ENCODE measurements at places on chromosomes 2 and 18.

- no peak for DNase-seq
These were observed 38.6 kb downstream of the LAMA3 start for GRCh38 chr18:23727707-23728493.

GRCh38 chr2:122868646-122869275 lies 1113.3 kb downstream of the TSN start:
- DNase-seq = no peak

GRCh38 chr18:28080876-28081300 lies 96.0 kb downstream of the CDH2 start:
- DNase-seq = no peak

- DNase-seq = no peak
These were observed 48.4 kb downstream of the TANK start for GRCh38 chr2:161208527-161209139.

- DNase-seq = no peak
These were observed 1.3 kb upstream of the ZNF512 start for GRCh38 chr2:27581417-27582128.

- no peak for DNase-seq
These were observed 135.0 kb upstream of the DOK6 start for GRCh38 chr18:69265656-69266055.

GRCh38 chr18:45837283-45838070 lies 12.0 kb downstream of the SIGLEC15 start:
- DNase-seq = no peak

DNA sequence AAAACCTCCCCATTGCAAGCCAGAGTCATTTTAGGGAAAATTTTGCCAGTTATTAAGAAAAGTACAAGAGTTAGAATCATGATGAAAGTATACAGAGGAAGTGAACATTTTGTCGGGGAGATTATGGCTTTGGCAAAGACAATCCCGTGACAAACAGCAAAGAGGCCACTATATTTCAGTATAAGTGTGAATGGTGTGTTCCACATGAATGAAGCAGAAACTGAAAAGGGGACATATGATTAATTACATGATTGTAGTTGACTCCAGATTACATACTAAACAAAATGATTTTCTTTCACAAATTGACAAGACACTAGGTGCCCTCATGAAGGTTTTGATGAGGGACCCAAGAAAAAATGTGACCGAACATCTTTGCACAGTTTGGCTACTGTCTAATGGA lies 42.0 kb downstream of the SP140 start:
- DNase-seq = no peak

DNA sequence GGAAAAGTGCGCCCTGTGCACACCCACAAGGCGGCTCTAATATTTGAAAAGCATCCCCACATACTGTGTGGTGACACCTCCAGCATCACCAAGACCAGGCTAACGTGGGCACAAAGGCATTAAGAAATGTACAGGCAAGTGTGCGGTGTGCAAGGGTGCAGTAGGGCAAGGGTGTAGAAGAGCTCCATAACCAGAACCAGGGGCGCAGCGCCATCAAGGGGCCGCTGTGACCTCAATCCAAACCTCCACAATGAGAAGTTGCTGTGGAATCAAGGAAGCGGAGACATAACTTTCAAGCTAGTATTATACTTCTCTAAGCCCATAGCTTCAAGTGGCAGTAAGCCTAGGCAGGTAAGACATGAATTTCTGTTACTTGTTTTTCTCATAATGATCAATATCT lies 13.0 kb downstream of the L3MBTL4 start:
- no peak for DNase-seq

- no peak for DNase-seq
These were observed 168.5 kb downstream of the TMEFF2 start for GRCh38 chr2:192026059-192026824.

GRCh38 chr2:20542746-20543468 lies 96.0 kb downstream of the RHOB start:
- DNase-seq = no peak

DNA sequence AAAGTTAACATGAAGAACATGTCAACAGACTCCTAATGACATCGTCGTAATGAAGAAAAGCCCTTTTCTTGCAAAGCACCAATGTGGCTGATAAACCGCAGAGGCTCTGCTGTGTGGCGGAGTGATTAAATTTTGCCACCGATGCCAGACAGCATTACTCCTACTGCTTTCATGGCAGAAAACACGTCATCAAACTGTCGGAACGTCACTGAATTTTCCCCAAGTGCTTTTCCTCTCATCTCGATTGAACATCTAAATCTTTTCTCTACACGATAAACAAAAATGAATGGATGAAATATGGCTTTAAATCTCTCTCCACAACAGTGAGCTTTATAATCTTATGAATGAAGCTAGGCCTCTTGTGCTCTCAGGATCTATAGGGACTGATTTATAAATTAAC lies 159.8 kb upstream of the REG3G start:
- no peak for DNase-seq

GRCh38 chr2:120520929-120521912 lies 175.3 kb downstream of the INHBB start:
- no peak for DNase-seq

- DNase-seq = no peak
These were observed 4.3 kb upstream of the NAGK start for GRCh38 chr2:71064110-71064611.

- DNase-seq = no peak
These were observed 20.5 kb downstream of the SPIRE1 start for GRCh38 chr18:12637393-12637792.

GRCh38 chr2:154693741-154694340 lies 4.7 kb upstream of the KCNJ3 start:
- DNase-seq = no peak

- DNase-seq = no peak
These were observed 1615.1 kb downstream of the DPP10 start for GRCh38 chr2:116057538-116057937.

DNA sequence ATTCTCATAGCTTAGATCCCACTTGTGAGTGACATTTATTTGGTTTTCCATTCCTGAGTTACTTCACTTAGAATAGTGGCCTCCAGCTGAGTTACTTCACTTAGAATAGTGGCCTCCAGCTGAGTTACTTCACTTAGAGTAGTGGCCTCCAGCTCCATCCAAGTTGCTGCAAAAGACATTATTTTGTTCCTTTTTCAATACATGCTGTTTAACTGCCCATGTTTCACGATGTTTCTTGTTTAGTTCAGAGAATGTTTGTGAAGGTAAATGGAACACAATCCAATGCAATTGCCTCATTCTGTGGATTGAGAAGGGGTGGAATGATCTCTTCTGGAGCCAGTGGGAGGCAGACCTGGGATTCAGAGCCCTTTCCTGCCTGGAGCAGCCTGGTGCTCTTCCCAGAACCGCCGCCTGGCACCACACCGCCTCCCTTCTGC lies 273.5 kb upstream of the ATP5MC3 start:
- DNase-seq = no peak

DNA sequence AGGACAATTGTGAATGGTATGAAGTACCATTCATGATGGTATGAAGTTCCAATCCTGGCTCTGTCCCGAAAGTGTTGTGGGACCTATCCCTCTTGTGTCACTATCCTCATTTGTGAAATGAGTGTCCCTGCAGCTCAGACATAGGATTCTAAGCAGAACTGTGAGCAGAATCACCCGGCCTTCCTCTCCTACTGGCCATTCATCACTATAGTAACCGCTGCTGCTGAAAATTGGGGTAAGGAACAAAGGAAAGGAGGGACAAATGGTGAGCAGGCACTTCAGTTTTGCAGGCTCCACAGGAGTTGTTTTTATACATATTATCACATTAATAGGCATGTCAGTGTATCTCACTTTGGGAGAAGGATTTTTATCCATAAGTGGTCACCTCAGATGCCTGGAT lies 27.4 kb downstream of the SMYD1 start:
- DNase-seq = no peak

- DNase-seq = no peak
These were observed 258.3 kb downstream of the SS18 start for GRCh38 chr18:25832001-25832604.

DNA sequence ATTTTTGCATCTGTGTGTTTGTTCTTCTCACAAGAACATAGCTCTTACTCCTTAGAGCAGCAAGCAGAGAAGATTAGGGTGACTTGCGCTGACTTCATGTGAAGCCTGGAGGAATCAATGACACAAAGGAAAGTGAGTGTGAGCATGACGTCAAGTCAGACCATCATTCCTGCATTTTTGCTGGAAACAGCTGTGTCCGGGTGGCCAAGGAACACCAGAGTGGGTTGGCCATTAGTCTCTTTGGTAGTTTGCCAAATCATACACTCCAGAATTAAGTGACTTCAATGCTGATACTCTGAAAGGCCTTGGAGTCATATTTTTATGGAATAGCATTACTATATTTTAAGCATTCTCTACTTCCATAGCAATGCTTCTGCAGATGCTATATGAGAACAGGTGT lies 597.2 kb downstream of the DCDC2C start:
- DNase-seq = no peak

DNA sequence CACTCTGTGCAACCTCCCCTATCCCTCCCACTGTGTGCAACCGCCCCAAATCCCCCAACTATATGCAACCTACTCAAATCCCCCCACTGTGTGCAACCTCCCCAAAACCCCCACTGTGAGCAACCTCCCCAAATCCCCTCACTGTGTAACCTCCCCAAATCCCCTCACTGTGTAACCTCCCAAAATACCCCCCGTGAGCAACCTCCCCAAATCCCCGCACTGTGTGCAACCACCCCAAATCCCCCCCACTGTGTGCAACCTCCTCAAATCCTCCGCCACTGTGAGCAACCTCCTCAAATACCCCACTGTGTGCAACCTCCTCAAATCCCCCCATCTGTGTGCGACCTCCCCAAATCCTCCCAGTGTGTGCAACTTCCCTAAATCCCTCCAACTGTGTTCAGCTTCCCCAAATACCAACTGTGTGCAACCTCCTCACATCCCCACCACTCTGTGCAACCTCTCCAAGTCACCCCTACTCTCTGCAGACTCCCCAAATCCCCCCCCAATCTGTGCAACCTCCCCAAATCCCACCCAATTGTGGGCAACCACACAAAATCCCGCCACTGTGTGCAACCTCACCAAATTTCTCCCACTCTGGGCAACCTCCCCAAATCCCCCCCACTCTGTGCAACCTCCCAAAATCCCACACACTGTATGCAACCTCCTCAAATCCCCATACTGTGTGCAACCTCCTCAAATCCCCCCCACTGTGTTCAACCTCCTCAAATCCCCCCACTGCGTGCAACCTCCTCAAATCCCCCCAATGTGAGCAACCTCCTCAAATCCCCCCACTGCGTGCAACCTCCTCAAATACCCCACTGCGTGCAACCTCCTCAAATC lies 114.1 kb downstream of the TPO start:
- no peak for DNase-seq

GRCh38 chr2:149089068-149089467 lies 50.6 kb downstream of the LYPD6B start:
- DNase-seq = no peak

GRCh38 chr2:169363560-169364150 lies 1.3 kb upstream of the LRP2 start:
- no peak for DNase-seq

GRCh38 chr2:239252801-239253200 lies 148.0 kb downstream of the HDAC4 start:
- no peak for DNase-seq
